ENCODE measurements at places on chromosomes 3 and 15.

DNA sequence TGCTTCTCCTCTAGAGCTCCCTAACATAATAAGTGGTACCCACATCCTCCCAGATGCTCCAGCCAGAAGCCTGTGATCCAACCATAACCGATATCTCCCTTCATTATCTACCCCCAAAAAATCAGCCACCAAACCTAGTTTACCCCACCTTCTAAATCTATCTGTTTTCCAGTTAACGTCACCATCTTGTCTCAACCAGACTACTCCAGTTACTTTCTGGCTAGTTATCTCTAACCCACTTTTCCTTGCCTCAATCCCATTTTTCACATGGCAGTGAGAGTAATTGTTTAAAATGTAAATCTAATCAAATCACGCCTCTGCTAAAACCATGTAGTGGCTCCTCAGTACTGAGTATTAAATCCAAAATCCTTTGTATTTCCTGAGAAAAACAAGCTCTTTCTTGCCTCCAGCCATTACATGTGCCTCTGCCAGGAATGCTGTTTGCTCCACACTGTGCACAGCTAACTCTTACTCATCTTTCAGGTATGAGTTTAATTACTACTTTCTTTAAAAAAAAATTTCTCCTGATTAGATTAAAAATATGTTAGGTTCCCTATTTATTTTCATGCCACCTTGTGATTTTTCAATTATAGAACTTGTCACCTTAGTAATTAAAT, 15.4 kb downstream of the CCDC54 start:
- no peak for DNase-seq

- DNase-seq = no peak
These were observed 142.9 kb upstream of the BFSP2 start for GRCh38 chr3:133256787-133257483.

DNA sequence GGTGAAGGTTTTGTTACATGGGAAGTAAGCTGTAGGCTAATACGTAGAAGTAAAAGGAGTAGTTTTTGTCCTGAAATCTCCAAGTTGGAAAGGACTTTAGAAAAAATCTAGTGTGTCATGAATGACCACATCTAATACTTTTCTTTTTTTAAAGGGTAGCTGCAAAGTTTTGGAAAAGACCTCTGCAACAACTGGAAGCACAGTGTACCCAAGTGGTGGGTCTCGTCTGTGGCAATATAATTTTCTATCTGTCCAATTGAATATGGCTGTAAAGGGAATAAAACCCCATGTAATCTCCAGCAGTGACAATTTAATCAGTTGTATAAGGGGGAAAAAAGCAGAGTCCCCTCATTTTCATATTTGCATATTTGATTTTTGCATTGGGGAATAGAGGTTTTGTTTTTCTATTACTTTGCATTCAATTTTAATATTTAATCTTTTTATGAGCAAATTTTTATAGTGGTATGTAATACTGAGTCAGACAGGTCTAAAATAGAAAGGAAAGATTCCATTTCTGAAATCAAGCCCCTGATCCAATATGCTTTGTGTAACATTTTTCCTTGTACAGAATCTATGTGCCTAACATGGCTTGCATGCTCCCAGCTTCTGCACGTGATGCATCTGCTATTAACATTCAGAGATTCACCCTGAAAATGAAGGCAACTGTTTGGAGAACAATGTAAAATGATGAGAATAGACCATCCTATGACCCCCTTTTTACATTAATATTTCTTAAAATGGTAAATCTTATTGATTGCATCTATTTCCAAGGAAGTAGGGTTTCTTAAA, 531.4 kb downstream of the ZIC1 start:
- no peak for DNase-seq

DNA sequence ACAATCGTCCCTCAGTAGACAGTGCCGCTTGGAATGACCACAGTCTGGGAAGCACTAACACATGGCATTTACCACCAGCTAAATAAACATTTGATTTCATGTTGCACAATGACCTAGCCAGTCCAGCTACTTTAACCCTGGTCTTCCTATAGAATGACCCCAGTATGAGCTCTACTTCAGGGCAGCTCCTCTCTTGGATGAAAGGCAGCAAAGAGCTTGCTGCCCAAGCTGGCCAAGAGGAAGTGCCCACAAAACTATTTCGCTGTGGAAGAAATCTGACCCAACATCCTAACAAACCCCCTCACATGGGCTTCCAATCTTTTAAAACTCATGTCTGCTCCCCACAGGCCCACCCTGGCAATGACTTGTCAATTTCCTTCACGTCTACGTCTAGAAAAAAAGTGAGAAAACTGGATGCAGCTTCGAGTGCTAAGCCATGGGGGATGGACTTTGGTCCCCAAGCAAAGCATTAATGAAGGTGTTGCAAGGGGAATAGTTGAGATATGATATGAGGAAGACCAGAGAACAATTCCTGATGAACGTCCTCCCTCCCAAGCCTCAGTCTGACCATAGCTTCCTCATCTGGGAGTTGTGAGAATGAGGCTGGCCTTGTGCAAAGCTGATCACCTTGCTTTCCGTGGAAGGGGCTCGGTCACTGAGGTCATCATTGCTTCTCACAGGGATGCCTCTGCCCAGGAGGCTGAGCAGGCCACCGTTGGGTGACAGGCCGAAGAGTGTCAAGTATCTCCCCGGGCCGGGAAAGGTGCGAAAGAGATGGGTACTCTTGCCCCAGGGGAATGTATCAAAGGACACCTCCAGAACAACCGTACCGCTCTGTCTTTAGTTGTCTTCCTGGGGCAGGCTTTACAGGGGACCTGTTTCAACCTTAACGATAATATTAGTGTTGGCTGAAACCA, 964 bp downstream of the SLC25A20 start:
- peak; percentile 32 for DNase-seq

DNA sequence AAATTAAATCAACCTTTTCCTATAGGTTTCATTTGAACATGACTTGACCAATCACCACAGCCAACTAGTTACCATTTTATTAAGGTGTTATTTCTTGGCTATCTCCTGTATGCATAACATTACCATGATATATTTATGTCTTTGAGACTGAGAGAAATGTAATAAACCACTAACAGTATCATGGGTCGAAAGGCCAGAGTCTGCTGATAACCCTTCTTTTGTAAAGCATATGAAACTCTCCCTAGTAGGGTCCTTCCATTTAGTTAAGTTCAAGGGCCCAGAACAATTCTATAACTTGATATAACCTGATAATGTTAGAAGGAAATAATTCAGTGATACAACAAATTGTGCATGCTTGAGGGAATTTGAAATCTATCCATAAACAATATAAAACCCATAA, 14.3 kb upstream of the DPH6 start:
- no peak for DNase-seq

DNA sequence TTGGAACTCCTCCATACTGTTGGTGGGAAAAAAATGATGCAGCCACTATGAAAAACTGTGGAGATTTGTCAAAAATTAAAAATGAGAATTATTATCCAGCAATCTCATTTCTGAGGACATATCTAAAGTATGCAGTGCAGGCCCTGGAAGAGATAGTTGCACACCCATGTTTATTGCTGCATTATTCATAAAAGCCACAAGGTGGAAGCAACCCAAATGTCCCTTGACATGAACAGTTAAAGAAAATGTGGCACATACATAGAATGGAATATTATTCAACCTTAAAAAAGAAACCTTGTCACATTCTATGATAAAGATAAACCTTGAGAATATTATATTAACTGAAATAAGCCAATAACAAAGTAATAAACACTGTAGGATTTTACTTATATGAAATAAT, 80.9 kb upstream of the ARHGEF26 start:
- peak; percentile 5 for DNase-seq

DNA sequence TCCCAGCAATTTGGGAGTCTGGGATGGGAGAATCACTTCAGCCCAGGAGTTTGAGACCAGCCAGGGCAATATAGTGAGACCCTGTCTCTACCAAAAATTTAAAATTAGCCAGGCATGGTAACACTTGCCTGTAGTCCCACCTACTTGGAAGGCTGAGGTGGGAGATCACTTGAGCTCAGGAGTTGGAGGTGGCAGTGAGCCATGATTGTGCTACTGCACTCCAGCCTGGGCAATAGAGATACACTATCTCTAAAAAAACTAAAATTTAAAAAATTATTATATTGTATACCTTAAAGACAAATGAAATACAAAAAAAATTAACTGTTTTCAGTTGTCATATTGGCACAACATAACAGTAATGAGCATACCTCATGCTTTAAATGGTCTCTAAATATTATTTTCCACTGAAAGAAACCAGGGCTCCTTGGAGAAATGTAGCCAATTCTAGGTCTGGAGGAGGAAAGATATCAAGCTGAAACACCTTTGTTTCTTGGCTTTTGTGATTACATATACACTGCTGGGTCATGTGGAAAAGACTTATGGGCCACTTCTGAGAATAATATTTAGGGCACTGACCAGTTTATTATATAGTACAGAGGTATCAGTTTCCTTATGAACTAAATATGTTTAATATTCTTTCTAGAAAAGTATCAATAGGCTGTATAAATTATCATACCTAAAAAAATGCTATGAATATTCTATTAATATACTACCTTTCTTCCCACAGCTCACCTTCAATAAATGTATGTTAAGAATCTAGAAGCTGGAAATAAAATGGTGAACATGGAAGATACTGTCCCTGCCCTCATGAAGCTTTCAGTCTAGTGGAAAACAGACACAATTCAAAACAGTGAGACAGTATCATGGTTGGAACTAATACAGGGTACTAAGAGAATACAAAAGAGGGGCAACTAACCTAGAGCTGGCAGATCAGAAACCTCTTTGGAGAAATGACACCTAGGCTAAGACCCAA, 119.5 kb downstream of the TMCC1 start:
- no peak for DNase-seq

GRCh38 chr15:95558131-95558530, 772.4 kb upstream of the NR2F2 start:
- no peak for DNase-seq

DNA sequence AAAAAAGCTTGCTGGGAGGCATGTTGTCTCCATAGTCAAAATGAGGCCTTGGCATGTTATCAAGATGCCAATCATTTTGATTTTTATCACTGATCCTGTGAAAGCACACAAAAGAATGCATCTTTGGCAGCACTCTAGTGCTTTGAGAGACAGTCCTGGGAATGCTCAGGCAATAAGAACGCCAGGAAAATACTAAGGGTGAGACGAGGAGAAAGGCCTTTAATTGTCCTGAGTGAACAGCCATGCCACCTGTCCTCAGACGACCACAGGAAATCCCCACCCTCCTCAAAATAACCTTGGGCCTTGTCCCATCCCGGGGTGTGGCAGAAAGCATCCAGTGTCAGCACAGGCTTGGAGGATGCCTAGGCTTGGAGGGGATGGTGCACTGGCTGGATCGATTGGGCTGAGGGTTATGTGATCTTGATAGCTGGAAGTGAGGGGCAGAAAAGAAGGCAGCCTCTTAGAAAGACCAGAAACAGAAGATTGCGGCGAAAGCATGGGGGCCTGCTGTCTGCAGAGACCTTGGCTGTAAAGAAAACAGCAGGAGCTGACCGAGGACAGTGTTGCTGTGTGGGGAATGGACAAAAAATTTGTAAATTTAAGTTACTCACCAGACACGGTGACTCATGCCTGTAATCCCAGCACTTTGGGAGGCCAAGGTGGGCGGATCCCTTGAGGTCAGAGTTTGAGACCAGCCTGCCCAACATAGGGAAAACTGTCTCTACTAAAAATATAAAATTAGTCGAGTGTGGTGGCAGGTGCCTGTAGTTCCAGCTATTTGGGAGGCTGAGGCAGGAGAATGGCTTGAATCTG, 7.3 kb downstream of the TMEM158 start:
- DNase-seq = peak; percentile 44

DNA sequence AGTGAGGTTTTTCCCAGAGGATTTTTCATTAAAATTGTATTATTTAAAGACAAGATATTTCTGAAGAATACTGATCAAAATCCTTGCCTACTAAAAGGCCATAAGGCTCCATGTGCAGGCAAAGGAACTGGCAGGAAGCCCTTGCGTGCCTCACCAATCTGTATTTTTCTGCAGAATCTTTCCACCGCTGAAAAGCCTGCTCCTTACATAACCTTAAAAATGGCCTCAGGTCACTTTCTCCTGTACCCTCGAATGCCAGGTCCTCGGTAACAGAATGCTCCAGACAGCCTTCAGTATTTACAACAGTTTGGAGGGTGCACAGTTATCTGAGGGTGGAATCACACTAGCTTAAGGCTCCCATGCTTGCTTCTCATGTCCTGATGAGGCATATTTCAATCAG, 3.2 kb downstream of the MORC1 start:
- no peak for DNase-seq

DNA sequence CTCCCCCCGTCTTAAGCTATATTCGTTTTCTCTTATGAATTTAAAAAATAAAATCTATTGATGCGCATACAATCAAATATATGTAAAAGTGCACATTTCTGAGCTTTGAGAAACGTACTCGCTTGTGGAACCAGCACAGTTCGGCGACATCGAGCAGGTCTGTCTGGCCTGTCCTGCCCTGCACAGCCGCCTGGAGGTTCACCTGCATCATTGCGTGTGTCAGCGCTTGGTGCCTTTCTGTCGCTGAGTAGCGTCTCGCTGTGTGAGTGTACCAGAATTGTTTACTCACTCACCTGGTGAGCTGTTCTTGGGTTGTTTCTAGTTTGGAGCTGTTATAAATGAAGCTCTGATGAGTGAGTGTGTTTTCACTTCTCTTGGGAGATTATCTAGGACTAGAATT, 104.0 kb downstream of the VGLL4 start:
- no peak for DNase-seq

GRCh38 chr15:80423215-80423614, 19.0 kb downstream of the ARNT2 start:
- no peak for DNase-seq

DNA sequence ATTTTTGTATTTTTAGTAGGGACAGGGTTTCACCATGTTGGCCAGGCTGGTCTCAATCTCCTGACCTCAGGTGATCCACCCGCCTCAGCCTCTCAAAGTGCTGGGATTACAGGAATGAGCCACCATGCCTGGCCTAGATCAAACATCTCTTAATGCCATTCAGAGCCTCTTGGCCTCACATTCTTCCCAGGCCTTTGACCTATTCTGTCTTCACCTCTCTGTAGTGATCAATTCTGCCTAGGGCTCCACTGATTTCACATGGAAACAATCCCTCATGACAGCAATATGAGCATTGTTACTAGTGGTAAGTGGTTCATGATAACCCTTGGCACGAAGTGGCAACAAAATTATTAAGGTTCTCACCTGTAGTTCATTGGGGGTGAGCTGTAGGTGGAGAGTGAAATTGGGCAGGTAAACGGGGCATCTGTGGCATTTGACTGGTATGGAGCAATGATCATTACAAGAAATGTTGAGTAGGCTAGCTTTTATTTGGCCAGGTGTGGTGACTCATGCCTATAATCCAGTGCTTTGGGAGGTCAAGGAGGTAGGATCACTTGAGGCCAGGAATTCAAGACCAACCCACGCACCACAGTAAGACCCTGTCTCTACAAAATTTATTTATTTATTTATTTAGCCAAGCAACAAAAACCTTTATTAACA, 4.8 kb upstream of the ARPIN start:
- DNase-seq = no peak

GRCh38 chr15:67505675-67506572, 15.0 kb upstream of the C15orf61 start:
- peak; percentile 57 for DNase-seq

DNA sequence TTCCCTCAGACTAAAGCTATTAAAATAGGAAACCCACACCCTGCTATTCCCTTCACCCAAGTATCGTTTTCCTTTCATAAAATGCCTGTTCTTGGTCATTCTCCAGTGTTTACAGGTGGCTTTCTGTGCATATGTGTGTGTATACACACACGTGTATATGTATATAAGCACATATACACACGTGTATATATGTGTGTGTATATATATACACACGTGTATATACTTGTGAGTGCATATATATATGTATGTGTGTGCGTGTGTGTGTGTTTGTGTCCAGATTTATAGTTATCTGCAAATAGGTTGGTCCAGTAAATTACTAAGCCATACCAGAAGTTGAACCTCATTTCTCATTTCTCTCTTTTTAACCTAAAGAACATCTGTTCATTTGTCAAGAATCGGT, 15.7 kb upstream of the TEX9 start:
- DNase-seq = no peak

Data from inflammatory macrophage (primary cell).